Foreskin keratinocyte (primary cell): ENCODE measurements at places on chromosomes 2 and 18. TPM values are rescaled to one million over a fixed set of nuclear protein-coding genes. Genes with fewer than 3 reads are reported as not detected.

IL36B gene
- not detected in 2 replicates for total RNA-seq

DCDC2C gene
- not detected in 2 replicates for total RNA-seq

LRP1B gene
- total RNA-seq: 0.10 TPM in 1 of 2 replicates, not detected in the other

SPTBN1 gene
- 135 and 147 TPM in 2 replicates for total RNA-seq

CCDC141 gene
- not detected in 2 replicates for total RNA-seq

L3MBTL4 gene
- total RNA-seq: 0.68 and 1.0 TPM in 2 replicates

PIEZO2 gene
- not detected in 2 replicates for total RNA-seq

HOXD3 gene
- 0.32 and 1.2 TPM in 2 replicates for total RNA-seq

MARCO gene
- 0.11 and 0.14 TPM in 2 replicates for total RNA-seq

HEATR5B gene
- total RNA-seq: 11.5 and 11.7 TPM in 2 replicates

ACADL gene
- total RNA-seq: 0.18 TPM in 1 of 2 replicates, not detected in the other

MAB21L4 gene
- total RNA-seq: 0.14 and 0.17 TPM in 2 replicates

VAPA gene
- 247 and 251 TPM in 2 replicates for total RNA-seq

C1GALT1C1L gene
- 0.11 TPM in 1 of 2 replicates, not detected in the other for total RNA-seq

TUBA3E gene
- total RNA-seq: not detected in 2 replicates

AQP12B gene
- not detected in 2 replicates for total RNA-seq

BBS5 gene
- 4.9 and 5.6 TPM in 2 replicates for total RNA-seq

COLEC12 gene
- not detected in 2 replicates for total RNA-seq

CXCR1 gene
- 0.28 and 0.41 TPM in 2 replicates for total RNA-seq

SERPINB4 gene
- total RNA-seq: 0.07 TPM in 1 of 2 replicates, not detected in the other
